MCF 10A (cell line): ENCODE measurements at places on chromosomes 5 and 9.

- no peak for DNase-seq
Observed at GRCh38 chr9:33135470-33135958, 31.6 kb downstream of the B4GALT1 start.

DNA sequence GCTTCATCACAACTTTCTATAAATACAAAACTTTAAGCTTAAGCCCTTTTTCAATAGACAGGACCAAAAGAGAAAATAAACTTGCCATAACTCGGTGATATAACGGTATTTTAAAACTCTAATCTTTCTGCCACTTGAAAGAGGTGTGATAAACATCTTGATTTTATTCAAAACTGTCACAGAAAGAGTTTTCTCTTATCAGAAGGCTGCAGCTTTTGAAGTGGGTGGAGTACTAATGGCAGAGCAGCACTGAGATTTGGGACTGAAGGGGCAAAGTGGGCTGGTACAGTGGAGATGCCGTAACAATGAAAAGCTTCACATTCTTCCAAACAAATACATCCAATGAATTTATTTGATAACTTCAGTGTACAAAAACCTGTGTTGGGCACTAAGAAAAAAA lies 92.5 kb downstream of the FBXO38 start:
- DNase-seq = no peak

GRCh38 chr5:150584556-150585335 lies 55.7 kb upstream of the SYNPO start:
- DNase-seq = no peak

DNA sequence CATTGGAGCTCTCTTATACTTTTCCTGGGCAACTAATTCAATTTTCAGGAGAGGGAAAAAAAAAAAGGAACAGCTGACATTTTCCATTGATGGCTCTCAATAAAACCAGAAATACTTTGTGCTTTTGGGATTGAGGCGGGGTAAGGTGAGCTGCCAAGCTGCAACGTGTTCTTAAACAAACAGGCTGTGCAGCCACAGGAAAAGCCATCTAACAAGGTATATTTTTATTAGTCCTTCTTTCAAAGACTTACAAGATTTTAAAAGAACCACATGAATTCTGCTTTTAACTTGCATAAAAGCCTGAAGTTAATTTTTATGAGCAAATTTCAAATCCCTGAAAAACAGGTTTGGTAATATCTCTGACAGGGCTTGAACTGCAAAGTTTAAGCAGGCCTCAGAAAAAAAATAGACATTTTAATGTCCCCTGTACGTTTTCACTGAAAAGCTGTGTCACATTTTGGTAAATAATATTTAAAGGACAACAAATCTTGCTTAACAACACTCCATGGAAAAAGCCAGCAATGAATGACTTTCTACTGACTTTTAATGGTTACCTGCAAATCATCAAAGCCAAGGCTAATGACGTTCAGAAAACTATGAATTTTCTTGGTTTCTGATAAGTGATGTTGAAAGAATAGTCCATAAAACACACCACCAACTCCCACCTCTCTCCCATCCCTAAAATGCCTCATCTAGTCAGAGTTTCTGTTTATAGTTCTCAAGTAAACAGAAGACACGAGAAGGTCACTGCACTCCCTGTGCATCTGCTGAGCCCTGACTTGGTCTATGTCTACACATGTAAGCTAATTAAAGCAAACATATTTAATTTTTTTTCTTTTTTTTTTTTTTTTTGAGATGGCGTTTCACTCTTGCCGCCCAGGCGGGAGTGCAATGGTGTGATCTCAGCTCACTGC lies 433.6 kb downstream of the PIK3R1 start:
- DNase-seq = no peak

DNA sequence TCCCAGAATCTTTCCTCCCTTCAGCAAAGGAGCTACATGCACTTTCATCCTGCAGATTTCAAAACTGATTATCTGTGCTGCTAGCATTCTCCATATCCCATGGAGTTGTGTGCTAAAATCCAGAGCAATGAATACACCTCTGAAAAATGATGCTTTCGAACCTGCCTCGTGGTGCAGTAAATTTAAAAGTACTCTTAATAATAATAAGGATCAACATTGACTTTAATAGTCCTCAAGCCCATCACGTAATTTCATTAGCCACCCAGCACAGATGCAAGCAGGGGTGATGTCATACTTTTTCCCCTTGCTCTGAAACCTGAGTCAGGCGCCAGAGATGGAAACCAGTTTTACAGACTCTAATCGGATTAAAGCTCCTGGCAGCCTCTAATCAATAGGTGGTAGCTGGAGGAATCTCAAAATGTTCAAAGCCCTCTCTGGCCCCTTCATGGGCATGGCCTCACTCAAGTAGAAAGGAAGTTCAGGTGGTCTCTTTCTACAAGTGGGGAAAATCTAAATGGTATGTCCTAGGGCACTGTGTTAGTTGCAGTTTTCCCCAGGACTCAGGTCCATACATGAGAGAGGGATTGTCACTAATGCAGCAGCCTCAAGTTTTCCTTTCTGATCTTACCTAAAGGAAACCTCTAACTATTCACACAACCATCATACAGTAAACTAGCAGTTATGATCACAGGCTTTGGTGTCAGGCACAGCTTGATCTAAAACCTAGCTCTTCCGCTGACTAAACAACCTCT lies 221.6 kb upstream of the SLC30A5 start:
- no peak for DNase-seq

DNA sequence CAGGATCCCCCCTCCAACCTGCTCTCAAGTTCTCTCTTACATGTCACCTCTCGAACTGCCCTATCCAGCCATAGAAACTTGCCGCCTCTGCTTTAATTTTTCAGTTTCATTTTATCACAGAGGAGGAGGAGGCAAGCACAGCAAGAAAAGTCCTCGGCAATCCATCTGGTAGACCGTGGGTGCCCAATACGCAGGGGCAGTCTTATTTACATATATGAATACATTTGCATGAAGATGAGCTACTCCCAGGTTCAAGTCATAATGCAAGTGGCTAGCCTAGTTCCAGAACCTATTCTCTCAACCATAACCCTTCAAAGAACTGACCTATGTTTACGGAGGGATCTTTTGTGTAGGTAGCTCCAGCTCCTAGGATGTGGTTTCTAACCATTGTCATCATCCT lies 223.2 kb upstream of the PANK3 start:
- DNase-seq = no peak

- DNase-seq = no peak
Observed at GRCh38 chr5:15796557-15796956, 296.6 kb downstream of the FBXL7 start.
